ENCODE measurements at places on chromosomes 2 and 18.

DNA sequence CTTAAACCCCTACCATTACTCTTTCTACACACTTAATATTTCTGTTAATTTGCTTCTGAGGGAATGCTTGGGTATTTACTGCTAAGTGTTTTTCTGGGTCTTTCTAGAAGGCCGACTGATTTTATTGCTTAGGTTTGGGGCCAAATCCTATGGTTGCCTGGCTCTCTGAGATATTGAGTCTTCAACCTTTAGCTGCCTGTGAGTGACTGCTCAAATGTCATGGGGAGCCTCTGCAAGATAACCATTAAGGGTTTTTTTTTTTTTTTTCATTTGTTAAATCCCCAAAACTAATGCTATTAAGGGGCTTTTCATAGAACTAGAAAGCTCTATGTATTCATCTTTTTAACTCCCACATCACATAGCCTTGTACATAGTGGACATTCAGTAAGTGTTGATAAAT lies 5.0 kb downstream of the OSBPL6 start:
- DNase-seq = no peak

- no peak for DNase-seq
Measured at GRCh38 chr2:135225781-135226180, 173.7 kb downstream of the RAB3GAP1 start.

GRCh38 chr2:173625315-173625714 lies 270.6 kb downstream of the CDCA7 start:
- DNase-seq = no peak

DNA sequence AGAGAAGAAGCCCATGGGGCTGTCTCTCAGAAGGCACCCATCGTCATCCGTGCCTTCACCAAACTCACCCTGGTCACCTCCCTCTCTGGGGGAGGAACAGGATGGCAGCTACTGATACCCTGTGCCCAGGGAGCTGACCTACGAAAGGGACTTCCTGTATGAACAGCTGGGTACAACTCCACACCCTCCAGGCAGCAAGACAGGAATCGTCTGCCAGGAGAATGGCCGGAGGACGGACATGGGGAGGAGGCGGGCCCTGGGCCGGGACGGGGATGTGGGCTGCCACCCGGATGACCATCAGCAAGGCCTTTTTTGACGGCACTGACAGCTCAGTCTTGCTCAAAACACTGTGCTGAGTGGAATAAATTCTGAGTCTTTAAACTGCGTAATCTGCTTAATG lies 243.6 kb downstream of the HDAC4 start:
- DNase-seq = no peak

GRCh38 chr18:22074282-22075070 lies 94.9 kb upstream of the GATA6 start:
- no peak for DNase-seq

DNA sequence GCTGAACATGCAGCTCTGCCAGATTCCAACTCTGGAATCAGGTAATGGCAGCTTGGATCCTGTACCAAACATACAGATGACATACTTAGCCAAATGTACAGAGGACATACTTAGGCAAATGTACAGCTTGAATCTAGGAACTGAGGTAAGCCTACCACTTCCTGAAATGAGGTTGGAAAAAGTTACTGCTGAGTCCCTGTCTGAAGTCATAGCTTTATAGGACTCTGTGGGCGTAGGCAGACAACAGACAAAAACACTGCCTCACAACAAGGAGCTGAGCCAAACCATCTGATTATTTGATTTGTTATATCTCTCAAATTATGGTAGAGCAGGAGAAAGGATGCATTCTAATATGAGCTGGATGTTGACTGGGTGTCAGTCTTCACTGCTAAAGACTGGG lies 290.2 kb upstream of the TCF4 start:
- no peak for DNase-seq

DNA sequence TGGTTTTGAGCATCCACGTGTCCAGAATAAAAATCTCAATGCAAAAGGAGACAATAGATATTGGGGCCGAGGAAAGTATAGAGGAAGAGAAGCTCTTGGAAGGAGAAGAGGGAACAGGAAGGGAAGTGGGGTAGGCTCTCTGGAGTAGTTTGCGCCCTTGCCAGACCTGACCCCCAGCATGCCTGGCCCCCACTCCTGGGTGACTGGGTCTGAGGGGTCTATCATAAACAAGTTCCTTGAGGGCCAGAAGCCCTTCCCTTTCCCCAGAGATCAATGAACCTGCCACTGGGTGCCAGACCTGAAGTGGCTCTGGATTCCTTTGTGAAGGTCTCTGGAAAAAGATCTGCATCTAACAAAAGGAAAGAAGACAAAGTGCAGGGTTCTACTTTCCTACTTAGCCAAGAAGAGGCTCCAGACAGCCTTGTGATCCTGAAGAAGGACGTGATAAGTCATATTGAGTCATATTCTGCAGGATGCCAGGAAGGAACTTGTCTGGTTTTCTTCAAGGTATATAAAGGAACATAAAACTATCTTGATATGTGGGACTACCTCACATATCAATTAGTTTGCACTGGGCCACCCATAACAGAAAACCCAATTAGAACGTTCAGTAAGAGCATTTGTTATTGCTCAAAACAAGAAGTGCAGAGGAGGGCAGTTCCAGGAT lies 18.7 kb upstream of the ATOH8 start:
- DNase-seq = no peak

DNA sequence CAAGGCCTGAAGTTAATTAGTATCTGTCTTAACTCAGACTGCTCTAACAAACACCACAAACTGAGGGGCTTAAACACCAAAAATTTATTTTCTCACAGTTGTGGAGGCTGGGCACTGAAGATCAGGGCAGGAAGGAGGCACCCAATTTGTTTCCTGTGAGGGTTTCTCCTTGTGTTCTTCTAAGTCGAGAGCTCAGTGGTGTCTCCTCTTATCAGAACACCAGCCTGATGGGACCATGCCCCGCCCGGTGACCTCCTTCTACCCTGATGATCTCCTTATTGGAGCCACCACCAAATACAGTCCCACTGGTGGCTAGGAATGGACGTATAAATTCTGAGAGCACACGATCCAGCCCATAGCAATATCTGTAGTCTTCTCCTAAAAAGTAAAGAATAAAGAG lies 20.5 kb downstream of the TMEM18 start:
- no peak for DNase-seq

- DNase-seq = no peak
Measured at GRCh38 chr18:61770279-61770678, 122.5 kb downstream of the RNF152 start.

DNA sequence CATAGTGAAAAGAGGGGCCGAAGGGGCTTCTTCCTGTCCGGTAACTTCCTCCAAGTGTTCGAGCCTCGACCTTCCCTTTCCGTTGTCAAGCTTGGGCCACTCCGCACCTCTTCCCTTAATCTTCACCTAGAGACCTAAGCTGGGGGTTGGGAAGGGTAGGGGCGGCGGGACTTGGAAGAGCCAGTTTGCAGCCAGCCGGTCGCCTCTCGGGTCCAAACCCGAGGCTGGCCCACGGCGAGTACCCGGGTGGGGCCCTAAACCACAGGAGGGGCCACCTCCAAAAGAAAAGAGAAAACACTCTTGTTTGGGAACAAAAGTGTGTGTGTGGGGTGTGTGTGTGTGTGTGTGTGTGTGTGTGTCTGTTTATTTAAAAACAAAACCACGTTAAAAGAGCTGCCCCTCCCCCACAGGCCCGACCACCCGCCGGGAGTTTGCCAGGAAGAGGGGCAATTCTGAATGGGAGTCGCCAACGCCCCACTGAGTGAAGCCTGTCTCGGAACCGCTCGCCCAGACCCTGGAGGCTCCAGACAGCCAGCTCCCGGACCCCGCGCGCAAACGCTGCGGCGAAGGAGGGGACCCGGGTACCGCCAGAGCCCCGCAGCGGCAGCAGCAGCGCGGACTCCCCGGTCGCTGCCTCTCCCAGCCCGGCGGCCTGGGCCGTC lies 488 bp upstream of the RHOB start:
- DNase-seq = no peak

GRCh38 chr2:215104226-215104625 lies 34.2 kb downstream of the ABCA12 start:
- DNase-seq = no peak

- no peak for DNase-seq
Measured at GRCh38 chr2:144456680-144457079, 63.2 kb downstream of the ZEB2 start.

- DNase-seq = no peak
Measured at GRCh38 chr2:65999796-66000195, 435.1 kb upstream of the MEIS1 start.

GRCh38 chr2:56749152-56749752 lies 565.5 kb downstream of the CCDC85A start:
- no peak for DNase-seq

DNA sequence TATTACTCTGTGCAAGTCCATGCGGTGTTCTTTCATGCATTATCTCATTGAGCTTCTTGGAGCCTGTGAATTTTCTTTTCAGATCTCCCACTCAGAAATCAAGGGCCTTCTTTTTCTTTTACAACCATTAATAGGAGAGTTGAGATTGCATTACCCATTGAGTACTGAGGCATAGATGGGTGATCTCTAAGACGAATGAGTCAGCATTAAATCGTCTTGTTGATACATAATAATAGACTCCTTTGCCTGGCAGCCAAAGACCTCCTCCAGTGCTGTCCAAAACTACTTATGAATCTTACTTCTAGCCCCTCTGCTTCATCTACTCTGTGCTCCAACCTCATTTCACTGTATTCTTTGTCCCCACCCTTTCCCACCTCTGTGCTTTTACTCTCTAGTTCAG lies 180.5 kb downstream of the AGPS start:
- DNase-seq = no peak

DNA sequence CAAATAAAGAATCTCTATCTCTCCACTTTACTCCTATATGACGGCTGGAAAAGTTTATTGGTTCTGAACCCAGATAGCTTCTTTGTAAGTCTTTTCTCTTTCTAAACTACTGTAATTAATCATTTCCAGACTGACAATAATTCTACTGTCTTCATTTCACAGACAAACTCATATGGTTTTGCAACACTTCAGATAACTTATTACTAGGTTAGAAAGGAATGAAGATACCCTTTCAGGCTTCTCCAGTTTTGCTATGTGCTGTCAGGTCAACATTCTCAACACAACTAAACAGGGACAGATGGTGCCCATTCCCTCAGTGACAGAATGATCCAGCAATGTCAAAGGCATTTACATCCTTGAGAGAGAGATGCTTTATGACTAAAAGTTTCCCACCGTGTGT lies 198.5 kb upstream of the ITGA4 start:
- no peak for DNase-seq

DNA sequence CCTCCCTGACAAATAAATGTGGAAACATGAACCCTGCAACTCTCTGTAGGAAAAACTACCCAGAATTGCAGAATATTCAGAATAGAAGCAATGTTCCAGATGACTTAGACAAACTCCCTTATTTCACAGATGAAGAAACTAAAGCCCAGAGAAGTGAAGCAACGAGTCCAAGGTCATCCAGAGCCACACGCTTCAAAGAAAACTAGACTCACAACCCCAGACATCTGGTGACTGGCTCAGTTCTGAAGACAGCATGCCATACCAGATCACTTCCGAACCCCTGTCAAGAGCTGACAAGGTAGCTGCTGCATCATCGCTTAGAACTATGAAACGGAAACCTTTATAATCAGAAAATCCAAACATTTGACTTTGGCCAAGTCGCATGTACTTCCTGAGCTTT lies 101.3 kb downstream of the PID1 start:
- no peak for DNase-seq

DNA sequence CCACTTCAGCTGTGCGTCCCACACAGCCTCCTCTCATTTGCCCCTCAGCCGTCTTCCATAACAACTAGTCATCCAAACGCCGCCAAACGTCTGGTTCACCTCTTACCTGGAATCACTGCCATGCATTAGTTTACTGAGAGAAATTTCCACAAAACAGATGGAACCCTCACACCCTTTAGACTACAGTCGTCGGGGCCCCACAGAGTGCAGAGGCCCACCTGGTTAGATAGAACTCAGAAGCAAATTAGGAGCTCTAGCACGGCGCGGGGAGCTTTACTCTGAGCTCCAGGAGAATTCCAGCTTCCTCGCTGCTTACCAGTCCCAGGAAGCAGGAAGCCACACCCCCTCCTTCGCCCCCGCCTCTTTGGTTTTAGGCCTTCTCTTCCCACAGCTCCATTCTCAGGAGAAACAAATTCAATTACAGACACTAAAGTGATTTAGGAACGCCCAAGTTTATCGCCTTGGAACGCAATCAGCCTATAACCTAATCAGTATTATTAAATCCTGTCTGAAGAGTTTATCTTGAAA lies 9.4 kb downstream of the RNU2-63P start:
- DNase-seq = no peak

DNA sequence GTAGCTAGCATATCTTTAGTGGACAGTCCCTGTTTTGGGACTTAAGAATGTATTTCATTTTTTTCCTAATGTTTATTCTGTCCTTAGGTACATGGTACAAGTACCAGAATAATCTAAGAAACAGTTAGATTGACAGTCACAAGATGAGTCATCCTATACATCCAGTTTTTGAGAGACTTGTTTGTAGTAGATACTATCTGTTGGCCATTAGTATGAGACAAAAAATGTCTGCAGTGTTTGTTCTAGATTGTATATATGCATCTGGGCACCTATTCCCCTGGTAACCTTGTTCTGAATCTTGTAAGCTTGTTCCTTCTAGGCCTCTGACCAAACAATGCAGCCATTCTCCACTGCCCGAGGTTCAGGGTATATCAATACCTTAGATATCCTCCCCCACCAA lies 1343.5 kb downstream of the SUCLG1 start:
- no peak for DNase-seq

DNA sequence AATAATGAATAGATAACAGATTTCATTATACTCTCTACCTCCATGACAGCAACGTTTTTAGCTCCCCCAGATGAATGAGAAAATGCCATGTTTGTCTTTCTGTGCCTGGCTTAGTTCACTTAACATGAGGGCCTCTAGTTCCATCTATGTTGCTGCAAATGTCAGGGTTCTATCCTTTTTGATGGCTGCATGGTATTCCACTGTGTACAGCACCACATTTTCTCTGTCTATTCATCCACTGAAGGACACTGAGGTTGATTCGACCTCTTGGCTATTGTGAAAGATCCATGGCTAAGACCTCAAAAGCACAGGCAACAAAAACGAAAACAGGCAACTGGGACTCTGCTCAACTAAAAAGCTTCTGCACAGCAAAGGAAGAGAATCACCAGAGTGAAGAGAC lies 264.6 kb downstream of the HDAC4 start:
- no peak for DNase-seq

DNA sequence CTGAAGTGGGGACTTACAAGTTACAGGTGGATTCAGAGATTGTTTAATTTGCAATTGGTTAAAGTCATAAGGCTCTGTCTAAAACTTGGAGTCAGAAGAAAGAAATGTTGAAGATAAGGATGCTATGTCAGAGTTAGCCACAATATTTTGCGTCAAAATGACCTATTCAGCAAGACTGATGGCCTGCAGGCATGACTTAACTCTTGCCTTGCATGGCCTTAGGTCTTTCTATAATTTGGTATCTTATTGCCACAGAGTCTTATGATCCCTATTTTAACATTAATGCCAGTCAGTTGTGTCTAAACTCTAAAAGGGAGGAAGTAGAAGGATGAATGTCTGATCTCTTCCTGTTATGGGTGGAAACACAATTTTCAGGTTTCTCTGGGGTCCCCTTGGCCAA lies 5.2 kb upstream of the COMMD1 start:
- no peak for DNase-seq

All from T-helper 1 cell (primary cell).